ENCODE measurements at places on chromosomes 1 and 21. TPM values are rescaled to one million over a fixed set of nuclear protein-coding genes. Genes with fewer than 3 reads are reported as not detected.

- H3K4me3 ChIP-seq, result no peak overlapping the region
- H3K27me3 ChIP-seq, result no peaks in the 10 kb centered on the region
- no peaks in the 10 kb centered on the region for H3K4me1 ChIP-seq
- no peak overlapping the region for H3K27ac ChIP-seq
- no peaks in the 10 kb centered on the region for H3K36me3 ChIP-seq
These were observed 569.3 kb upstream of the NEGR1 start for GRCh38 chr1:72851597-72851996.

- no peaks in the 10 kb centered on the region for H3K4me1 ChIP-seq
- no peak overlapping the region for H3K27ac ChIP-seq
- no peak overlapping the region for H3K4me3 ChIP-seq
- no peak for DNase-seq
These were observed 24.2 kb downstream of the SLC19A2 start for GRCh38 chr1:169461390-169462000.

GRCh38 chr1:22850681-22851080 lies 122.0 kb downstream of the LACTBL1 start:
- DNase-seq, result peak; percentile 6
- H3K4me1 ChIP-seq, result no peaks in the 10 kb centered on the region
- no peak overlapping the region for H3K27ac ChIP-seq
- no peak overlapping the region for H3K4me3 ChIP-seq
- H3K36me3 ChIP-seq, result no peaks in the 10 kb centered on the region
- H3K27me3 ChIP-seq, result no peaks in the 10 kb centered on the region

GRCh38 chr1:241934866-241935265 lies 22.7 kb upstream of the BECN2 start:
- no peak for DNase-seq
- no peak overlapping the region for H3K4me3 ChIP-seq
- H3K4me1 ChIP-seq, result no peaks in the 10 kb centered on the region
- H3K27ac ChIP-seq, result no peak overlapping the region
- H3K36me3 ChIP-seq, result no peaks in the 10 kb centered on the region

DNA sequence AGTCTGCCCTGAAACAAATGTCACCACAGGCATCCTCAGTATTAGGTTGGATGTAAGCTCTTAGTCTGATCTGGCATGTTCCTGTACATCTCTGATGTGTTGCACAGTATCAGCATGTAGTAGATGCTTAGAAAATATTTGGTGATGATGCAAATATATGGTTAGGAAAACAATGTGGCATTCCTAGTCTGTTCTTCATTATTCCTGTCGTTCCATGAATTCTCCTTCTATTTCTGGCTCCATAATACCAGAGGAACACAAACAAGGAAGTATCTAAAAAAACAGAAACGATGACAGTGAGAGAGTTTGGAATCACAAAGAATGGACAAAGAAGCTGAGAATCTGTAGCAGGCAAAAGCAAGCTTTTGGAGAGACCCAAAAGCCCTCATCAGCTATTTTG lies 236.6 kb downstream of the HHAT start:
- no peak for DNase-seq
- no peak overlapping the region for H3K27ac ChIP-seq
- H3K4me1 ChIP-seq, result no peaks in the 10 kb centered on the region
- H3K36me3 ChIP-seq, result no peaks in the 10 kb centered on the region

DNA sequence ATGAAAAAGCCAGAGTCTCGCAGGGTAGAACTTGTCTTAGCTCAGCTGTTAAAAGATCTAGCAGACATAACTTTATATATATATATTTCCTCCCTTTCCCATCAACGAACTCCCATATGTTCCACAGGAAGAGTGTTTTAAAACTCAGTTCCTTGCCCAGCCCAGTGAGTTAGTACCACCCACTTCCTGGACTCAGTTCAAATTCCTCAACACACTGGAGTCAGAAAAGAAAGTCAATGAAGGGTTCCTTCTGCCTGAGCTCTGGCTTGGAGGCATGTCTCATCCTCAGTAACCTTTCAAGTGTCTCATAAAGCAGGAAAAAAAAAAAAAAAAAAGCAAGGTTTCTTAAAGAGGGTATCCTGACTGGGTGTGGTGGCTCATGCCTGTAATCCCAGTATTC lies 15.6 kb downstream of the TPM3 start:
- DNase-seq, result peak; percentile 40
- H3K27me3 ChIP-seq, result no peaks in the 10 kb centered on the region
- peaks cover 36% of the 10 kb centered on the region for H3K4me1 ChIP-seq
- H3K36me3 ChIP-seq, result peaks cover 69% of the 10 kb centered on the region

DNA sequence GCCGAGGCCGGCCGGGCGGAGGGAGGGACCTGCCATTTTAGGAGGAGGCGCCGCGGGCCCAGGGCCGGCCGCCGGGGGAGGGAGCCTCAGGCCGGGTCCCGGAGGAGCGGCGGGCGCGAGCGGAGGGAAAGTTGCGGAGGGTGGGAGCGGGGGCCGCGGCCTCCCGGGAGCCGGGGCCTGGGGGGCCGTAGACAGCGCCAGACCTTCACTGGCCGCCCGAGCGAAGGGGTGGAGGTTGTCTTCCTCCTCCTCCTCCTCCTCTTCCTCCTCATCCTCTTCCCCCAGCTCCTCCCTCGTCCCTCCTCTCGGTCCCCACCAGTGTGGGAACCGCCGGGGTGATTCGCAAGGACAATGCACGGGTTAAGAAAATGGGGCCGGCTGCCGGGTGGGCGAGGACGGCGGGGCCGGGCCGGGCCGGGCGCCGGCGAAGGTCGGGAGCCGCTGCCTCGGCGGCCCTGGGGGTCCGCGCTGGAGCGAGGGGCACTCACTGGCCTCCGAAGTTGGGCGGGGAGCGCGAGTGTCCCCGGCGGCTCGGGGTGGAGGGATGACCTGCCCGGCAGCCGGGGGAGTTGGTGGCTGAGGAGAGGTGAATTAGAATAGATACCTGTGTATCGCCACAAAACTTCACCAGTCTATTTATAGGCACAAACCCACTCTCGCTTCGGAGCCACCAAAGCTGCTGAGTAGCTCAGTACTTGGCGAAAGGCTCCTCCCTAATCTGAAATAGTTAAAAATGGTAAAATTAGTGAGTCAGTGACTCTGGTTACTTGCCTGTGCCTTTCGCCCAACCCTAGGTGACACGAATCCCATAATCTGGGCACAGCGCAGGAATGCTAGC lies 1.3 kb downstream of the DYRK1A start:
- no peaks in the 10 kb centered on the region for H3K27me3 ChIP-seq
- no peaks in the 10 kb centered on the region for H3K36me3 ChIP-seq
- H3K27ac ChIP-seq, result peak overlapping the region; percentile 91
- DNase-seq, result peak; percentile 64
- H3K4me1 ChIP-seq, result peaks cover 39% of the 10 kb centered on the region

DNA sequence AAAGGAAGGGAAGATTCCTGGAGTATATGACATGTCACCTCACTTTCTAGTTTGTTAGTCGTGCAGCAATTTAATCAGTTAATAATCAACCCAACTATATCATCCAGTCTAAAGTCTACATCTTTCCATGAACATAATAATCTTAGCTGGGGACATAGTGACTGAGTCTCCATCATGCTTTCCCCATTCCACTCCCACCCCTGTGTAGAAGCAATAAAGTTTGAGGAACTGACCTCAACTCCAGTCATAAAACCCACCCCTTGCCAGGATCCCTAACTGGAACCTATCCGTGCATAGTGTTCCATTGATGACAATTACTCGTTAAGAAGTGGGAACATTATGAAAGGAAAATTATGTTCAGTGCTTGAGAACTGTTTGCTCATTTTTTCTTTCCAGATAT lies 48.9 kb upstream of the MROH9 start:
- H3K27ac ChIP-seq, result no peak overlapping the region
- no peak overlapping the region for H3K4me3 ChIP-seq
- H3K36me3 ChIP-seq, result no peaks in the 10 kb centered on the region
- H3K4me1 ChIP-seq, result no peaks in the 10 kb centered on the region
- H3K27me3 ChIP-seq, result peaks cover 72% of the 10 kb centered on the region

The CHIT1 gene
- total RNA-seq, result not detected

DNA sequence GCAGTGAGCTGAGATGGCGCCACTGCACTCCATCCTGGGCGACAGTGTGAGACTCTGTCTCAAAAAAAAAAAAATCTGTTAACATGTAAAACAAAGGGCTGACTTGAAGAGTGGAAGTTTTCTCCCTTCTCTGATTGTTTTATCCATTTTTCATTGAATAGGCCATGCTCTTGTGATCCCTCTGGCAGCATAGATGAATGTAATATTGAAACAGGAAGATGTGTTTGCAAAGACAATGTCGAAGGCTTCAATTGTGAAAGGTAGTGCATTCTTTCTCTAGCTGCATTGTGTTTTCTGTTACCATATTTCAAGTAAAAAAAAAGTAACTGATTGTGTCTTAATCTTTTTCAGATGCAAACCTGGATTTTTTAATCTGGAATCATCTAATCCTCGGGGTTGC lies 69.6 kb upstream of the LAMC2 start:
- DNase-seq, result no peak
- peaks cover 27% of the 10 kb centered on the region for H3K36me3 ChIP-seq
- H3K4me3 ChIP-seq, result no peak overlapping the region
- no peak overlapping the region for H3K27ac ChIP-seq
- H3K27me3 ChIP-seq, result no peaks in the 10 kb centered on the region

- no peaks in the 10 kb centered on the region for H3K27me3 ChIP-seq
- DNase-seq, result no peak
- no peak overlapping the region for H3K4me3 ChIP-seq
These were observed 35.5 kb upstream of the IRF2BP2 start for GRCh38 chr1:234645474-234645953.

DNA sequence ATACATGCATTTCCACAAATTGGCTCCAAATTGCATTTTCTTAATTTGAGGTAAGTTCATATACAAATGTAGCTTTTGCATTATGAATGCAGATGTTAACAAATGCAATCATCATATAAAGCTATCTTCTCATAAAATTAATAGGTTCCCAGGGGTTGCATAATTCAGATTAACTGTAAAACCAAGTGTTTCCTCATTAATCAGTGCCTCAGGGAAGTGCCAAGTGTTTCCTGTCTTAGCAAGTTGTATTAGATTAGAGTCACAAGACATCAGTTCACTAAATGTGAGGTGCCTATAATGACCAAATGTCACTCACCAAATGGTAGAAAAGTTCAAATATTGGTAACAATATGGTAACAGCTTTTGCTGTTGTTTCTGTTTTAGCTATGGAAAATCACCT lies 140.8 kb downstream of the PTGER3 start:
- peaks cover 35% of the 10 kb centered on the region for H3K27me3 ChIP-seq
- DNase-seq, result no peak
- H3K36me3 ChIP-seq, result no peaks in the 10 kb centered on the region
- H3K4me3 ChIP-seq, result no peak overlapping the region

GRCh38 chr21:34987501-34988072 lies 61.5 kb downstream of the RUNX1 start:
- DNase-seq, result no peak
- H3K27ac ChIP-seq, result no peak overlapping the region
- H3K4me1 ChIP-seq, result peaks cover 30% of the 10 kb centered on the region

The MUTYH gene
- total RNA-seq, result 21.4 TPM

GRCh38 chr1:240941701-240942370 lies 329.9 kb upstream of the GREM2 start:
- no peaks in the 10 kb centered on the region for H3K4me1 ChIP-seq
- H3K4me3 ChIP-seq, result no peak overlapping the region
- H3K27ac ChIP-seq, result no peak overlapping the region
- peaks cover 18% of the 10 kb centered on the region for H3K36me3 ChIP-seq
- no peak for DNase-seq

GRCh38 chr1:46690931-46691421 lies 19.3 kb downstream of the TEX38 start:
- no peaks in the 10 kb centered on the region for H3K27me3 ChIP-seq
- no peak overlapping the region for H3K4me3 ChIP-seq
- H3K4me1 ChIP-seq, result peaks cover 19% of the 10 kb centered on the region

The C1QB gene
- total RNA-seq, result not detected

All from PC-3 (cell line).